Central memory CD8-positive, alpha-beta T cell (primary cell): ENCODE measurements at places on chromosomes 1 and 21.

DNA sequence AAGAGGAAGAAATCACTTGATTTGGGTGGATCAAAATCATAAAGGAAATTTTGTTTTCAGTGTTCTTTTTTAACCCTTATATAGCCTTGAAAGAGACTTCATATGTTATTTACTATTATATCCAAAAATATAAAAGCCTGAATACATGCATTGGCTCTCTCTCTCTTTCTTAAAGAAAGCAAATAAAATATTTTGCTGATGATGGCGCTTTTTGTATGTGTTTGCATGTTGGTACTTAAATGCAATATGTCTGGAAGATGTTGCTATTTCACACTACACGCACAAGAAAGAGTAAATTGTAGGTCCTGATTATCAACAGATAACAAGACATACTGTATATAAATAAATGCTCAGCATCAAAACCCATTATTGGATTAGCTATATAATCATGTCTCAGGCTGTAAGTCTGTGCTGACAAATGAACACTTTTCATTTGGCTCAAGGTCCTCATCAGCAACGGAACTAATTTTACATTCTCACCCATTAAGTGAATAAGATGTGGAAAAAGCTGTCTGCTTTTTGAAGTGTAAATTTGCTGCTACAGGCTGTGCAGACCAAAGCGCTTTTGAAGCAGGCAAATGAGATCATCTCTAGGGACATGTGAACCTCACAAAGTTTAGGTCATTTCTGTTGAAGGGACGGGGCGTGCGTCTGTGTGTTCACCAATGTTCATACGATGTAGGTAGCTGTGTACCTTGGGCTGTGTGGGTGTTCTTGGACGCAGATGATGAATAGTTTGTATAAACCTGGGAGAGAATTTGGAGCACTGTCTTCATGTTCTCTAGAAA, 122.4 kb upstream of the LMO4 start:
- no peak for DNase-seq

GRCh38 chr1:245046315-245046714, 108.5 kb upstream of the KIF26B start:
- DNase-seq = no peak

DNA sequence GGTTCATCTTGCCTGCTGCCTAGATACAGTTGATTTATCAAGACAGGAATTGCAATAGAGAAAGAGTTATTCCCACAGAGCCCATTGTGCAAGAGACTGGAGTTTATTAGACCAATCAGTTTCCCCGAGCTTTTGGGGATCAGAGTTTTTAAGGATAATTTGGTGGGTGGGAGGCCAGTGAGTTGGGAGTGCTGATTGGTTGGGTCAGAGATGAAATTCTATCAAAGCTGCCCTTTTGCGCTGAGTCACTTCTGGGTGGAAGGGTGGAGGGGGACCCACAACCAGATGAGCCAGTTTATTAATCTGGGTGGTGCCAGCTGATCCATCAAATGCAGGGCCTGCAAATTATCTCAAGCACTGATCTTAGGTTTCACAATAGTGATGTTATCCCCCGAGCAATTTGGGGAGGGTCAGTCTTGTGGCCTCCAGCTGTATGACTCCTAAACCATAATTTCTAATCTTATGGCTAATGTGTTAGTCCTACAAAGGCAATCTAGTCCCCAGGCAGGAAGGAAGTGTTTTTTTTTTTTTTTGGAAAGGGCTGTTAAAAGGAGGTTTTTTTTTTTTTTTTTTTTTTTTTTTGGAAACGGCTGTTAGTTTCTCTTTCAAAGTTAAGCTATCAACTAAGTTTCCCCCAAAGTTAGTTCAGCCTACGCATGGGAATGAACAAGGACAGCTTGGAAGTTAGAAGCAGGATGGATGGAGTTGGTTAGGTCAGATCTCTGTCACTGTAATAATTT, 7.4 kb downstream of the SLC16A4 start:
- DNase-seq = no peak

- no peak for DNase-seq
These were observed 29.2 kb downstream of the NID1 start for GRCh38 chr1:236035681-236036101.

GRCh38 chr1:114453361-114453784, 57.6 kb downstream of the TRIM33 start:
- DNase-seq = no peak

GRCh38 chr1:53686091-53686964, 52.6 kb downstream of the GLIS1 start:
- no peak for DNase-seq

DNA sequence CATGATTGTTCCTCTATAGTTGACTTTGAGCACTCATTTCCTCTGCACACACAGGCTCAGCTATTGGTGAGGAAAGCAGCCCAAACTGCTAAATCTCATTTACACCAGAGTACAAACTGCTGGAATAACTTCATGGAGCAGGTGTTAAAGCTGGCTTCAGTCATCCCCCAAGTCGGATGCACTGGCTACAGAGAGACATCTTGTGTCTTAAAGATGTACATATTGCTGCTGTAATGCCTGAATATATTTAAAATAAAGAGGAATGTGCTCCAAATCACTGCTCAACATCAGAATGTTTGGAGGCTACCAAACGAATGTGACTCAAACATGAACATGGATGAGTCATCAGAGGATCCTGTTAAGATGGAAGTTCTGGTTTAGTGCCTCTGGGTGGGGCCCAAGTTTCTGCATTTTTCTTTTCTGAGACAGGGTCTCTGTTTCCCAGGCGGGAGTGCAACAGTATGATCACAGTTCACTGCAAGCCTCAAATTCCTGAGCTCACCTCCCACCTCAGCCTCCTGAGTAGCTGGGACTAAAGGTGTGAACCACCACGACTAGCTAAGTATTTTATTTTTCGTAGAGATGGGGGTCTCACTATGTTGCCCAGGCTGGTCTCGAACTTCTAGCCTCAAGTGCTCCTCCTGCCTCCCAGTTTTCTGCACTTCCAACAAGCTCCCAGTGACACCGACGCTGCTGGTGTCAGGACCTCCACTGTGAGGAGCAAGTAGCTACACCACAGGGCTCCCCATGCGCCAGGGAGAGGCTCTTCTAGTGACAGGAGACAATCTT, 79.0 kb upstream of the KRTAP19-8 start:
- no peak for DNase-seq

GRCh38 chr1:110412576-110412975, 5.1 kb upstream of the LAMTOR5 start:
- DNase-seq = peak; percentile 43

GRCh38 chr1:2452201-2452931, 23.7 kb upstream of the PLCH2 start:
- DNase-seq = no peak

DNA sequence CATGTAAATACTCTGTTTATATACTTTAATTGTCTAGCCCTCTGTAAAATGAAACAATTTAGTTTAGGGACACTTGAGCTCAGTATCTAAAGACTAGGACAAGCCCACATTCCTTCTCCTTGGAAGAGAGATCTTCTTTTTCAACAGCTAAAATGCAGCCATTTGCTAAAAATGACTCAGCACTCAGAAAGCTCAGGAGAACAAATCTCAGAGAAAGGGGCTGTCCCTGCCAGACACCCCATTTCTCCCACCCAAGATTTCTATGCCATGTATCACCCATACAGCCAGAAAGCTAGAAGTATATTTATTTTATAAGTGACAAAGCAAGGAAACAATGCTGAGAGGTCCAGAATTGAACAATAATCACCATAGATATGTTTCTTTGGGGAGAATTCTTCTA, 23.2 kb upstream of the PRDX6 start:
- no peak for DNase-seq

DNA sequence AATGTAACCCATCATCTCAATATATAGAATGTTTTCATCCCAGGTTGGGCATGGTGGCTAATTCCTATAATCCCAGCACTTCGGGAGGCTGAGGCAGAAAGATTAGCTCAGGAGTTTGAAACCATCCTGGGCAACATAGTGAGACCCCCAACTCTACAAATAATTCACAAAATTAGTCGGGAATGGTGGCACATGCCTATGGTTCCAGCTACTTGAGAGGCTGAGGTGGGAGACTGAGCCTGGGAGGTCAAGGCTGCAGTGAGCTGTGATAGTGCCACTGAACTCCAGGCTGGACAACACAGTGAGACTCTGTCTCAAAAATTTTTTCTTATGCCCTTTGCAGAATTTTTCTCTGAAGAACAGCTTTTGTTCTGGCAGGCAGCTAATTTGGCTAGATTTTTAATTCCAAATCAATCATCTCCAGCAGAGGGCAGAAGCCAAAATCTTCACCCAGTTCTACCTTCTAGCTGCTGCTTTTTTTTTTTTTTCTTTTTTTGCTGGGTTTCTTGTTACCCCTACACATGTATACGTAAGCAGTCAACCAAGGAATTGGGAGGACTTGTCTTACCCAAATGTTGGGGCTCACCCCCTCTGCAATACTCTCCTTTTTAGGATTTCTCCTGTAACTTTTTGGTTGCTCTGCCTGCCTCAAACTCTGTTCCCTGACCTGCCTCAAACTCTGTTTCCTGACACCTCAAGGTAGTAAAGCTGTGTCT, 2.7 kb upstream of the RAD54L start:
- DNase-seq = no peak

DNA sequence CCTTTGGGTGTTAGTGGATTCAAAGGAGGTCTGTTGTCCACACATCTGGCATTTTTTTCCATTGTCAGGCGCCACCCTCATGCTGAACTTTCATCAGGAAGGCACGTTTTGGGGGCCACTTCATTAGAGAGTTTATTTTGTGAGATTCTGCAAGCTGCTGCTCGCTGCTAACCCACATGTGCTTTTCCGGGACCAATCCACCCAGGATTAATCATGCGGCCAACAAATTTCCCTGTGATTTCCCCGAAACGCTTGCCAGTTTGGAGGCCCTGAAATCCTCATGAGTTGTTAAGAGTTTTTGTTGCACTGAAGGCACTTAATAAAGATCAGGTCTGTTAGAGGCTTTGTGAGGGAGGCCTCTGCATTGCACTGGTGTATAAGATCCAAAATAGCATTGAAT, 2.4 kb downstream of the PDPN start:
- DNase-seq = no peak

DNA sequence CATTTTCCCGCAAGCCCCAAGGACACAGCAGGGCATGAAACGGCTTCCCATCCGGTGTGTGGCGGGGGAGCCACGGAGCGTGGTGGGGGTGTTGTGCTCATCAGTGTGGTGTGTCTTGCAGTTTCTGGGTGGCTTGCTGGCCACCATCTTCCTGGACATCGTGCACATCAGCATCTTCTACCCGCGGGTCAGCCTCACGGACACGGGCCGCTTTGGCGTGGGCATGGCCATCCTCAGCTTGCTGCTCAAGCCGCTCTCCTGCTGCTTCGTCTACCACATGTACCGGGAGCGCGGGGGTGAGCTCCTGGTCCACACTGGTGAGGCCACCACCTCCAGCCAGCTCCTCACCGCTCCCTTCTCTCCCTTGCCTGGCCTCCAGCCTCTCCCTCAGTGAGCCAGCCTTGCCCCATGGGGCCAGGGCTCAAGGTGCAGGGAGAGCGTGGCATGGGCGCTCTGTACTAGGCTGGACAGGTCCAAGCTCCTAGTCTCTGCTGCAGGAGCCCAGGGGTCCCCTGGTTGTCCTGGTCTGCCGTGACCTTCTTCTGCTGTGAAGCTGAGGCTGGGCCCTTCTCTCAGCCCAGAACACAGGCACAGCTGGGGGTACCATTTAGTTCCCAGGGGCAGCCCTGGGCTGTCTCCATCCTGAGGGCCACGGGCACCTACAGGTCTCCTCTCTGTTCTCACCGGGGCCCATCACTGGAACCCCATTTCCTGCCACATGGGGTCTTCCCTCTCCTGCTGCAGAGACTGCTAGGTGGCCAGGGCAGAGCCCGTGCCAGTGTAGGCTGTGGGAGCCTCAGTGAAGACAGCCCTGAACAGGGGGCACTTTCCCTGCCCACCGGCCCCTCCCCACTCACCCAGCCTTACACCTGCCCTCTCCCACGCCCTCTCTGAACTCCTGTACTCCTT, 12.6 kb downstream of the AGTRAP start:
- no peak for DNase-seq

GRCh38 chr1:118786454-118787155, 201.5 kb downstream of the TBX15 start:
- DNase-seq = no peak

DNA sequence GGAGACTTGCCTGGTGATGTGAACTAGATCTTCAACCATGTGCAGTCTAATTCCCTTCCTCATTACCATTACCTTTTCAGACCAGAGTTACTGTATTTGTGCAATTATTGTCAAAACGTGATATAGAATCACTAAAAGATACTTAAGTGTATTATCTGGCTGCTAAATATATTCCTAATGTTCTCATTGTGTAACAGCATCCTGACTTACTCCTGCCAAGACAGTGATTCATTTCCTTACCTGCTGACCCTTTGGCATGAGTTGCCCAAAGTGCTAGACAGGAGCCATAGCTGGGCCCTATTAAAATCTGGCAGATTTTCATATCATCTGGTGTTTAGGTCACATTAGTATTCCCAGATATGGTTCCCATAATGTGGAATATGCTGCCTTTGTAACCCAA, 598.3 kb upstream of the CAMK1G start:
- DNase-seq = no peak

GRCh38 chr1:208268541-208269337, 24.6 kb upstream of the PLXNA2 start:
- DNase-seq = no peak

DNA sequence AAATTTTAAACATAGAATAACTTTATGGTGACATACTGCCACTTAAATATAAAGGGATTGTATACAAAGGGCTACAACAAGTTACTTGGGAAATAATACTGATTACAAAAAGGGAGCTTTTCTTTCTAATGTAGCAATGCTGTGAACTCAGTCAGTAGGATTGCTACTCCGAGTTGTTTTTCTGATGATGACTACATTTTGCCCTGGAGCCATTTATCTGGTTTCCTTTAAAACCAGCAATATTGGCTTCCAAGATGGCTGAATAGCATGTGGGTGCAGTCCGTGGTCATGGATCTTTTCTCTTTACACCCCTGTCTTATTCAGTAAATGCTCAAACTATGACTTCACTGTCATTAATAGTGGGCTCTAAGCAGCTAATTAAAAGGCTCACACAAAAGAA, 92.6 kb upstream of the NEK7 start:
- DNase-seq = no peak

DNA sequence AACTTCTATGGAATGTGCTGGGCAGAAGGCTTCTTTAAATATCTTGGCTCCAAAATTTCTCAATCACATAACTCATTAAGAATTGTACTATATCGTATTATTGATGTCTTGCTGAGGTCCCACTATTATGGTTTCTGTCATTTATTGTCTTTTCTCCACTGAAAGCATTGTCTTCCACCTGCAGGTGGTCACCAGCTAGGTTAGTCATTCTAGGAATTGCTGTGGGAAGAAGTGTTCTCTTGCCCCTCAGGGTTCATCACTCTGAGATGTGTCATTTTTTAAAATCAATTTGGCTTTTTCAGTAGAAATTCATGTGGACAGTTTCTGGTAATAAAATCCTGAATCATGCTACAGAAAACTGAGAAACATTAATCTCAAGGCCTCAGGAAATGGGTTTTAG, 66.1 kb downstream of the NCAM2 start:
- no peak for DNase-seq

DNA sequence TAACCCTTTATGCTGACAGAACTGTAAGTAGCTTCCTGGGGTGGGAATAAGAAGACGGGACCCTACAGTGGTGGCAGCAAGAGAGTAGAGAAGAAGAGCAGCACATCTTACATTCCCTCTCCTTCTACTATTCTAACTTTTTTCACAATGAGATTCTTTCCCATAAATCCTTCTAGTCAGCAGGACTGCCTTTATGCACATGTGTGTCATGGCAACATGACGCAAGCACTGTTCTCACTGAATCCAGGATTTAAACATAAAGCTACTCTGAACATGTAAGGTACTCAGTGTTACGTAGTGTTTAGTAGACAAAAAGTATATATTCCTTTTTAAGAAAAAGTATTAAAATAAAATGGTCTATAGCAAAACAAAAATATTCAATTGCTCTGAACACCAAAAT, 309.7 kb upstream of the LYPLAL1 start:
- no peak for DNase-seq

GRCh38 chr1:74162333-74162732, 35.6 kb downstream of the LRRIQ3 start:
- DNase-seq = no peak
